ENCODE measurements at places on chromosomes 2 and 18.

- no peak for DNase-seq
Observed at GRCh38 chr18:23887035-23887434, 127.5 kb upstream of the TTC39C start.

- peak; percentile 5 for DNase-seq
Observed at GRCh38 chr2:169363560-169364150, 1.3 kb upstream of the LRP2 start.

DNA sequence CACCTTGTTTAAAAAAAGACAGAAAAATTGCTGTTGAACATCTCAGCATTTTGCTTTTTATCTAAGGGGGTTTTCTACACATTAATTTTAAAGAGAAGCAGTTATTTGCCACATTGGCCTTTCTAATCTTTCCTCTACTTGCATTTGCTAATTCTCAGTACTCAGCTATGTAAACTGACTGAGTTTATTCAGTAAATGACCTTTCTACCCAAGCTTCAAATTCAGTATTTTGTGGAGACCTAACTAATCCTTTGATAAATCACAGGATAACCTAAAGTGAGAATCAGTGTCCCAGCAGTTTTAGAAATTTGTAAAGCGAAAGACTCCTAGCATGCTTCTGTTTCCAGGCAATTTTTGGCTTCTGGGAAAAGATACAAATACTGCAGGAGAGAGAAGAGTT, 288.4 kb downstream of the ASXL3 start:
- no peak for DNase-seq

DNA sequence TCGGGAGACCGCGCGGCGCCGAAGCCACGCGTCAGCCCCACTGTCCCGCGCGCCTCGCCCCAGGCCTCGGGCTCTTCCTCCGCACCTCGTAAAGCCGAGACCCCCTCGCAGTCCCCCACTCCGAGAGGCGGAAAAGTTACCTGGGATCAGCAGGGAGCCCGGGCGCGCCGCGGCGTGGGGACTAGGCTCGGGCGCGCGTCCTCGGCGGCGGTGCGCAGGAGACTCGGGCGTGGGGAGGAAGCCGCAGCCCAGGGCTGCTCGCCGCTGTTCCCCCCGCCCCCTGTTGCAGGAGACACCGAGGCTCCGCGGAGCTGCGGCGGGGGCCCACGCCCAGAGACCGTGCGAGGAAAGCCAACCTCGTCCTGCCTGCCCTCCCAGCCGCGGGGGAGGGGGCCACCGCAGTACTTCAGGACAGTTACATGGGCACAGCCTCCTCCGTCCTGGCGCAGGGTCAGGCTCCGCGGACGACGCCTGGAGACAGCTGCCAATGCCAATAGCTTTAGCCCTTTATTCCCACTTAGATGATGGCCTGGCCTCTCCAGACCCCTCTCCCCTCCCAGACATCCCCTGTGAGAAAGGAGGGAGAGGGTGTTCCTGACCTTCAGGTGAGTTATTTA, at the start of gene EPB41L3:
TSS of gene EPB41L3 (minus strand) at position 225 of the 617 bp plus-strand sequence. CDS start 54,814 bp downstream, outside the sequence.
- DNase-seq, result no peak

DNA sequence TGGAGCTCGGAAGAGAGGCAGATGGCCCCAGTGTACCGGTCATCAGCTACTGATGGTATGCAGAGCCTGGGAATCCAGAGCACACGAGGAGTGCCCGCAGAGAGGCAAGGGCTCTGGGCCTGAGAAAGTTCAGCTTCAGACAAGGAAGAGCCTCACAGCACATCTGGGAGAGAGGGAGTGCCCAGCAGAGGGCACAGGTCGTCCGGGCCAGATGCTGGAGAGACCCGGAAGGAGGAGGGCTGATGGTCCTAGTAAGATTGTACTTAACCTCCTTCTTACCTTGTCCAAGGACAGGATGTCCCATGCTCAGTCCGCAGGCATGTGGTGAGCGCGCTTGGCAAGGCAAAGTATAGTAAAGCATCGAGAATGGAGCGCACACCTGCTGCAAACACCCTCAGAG, 24.4 kb upstream of the CHMP1B start:
- no peak for DNase-seq

DNA sequence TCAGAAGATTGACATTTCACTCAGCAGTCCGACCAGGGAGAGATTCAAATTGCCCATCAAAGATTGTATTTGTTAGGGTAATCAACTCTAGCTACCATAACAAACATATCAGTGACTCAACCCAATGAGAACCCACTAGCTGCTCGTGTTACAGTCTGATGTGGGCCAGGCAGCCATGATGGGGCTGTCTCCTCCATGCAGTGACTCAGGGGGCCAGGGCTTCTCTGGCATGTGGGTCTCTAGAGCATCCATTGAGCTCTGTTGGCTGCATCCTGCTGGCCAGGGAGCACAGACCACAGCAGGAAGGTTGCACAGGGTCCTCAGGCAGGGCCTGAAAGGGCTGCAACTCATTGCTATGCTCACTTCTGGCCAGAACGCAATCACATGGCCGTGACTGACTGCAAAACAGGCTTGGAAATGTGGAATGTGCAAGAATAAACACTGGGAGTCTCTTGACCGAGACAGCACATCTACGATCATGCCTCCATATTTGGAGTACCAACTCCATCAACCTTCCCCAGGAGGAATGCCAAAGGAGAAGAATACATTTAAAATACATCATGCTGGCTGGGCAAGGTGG, 216.8 kb downstream of the EIPR1 start:
- no peak for DNase-seq

GRCh38 chr2:47019532-47019931, 103.9 kb upstream of the MCFD2 start:
- no peak for DNase-seq

- no peak for DNase-seq
Observed at GRCh38 chr2:226658555-226658954, 141.1 kb downstream of the IRS1 start.

DNA sequence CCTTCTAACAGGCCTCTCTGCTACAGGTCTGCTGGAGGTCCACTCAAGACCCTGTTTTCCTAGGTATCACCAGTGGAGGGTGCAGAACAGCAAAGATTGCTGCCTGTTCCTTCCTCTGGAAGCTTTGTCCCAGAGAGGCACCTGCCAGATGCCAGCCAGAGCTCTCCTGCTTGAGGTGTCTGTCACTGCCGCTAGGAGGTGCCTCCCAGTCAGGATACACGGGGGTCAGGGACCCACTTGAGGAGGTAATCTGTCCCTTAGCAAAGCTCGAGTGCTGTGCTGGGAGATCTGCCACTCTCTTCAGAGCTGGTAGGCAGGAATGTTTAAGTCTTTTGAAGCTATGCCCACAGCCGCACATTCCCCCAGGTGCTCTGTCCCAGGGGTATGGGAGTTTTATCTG, 140.6 kb downstream of the BAZ2B start:
- DNase-seq, result no peak

- DNase-seq, result no peak
Observed at GRCh38 chr2:229096409-229097066, 174.5 kb downstream of the PID1 start.

GRCh38 chr2:112156152-112156986, 18.2 kb downstream of the FBLN7 start:
- no peak for DNase-seq

GRCh38 chr2:215748446-215748845, 264.9 kb downstream of the MREG start:
- DNase-seq, result no peak

- DNase-seq, result no peak
Observed at GRCh38 chr18:75170022-75170789, 38.7 kb downstream of the PTGR3 start.

DNA sequence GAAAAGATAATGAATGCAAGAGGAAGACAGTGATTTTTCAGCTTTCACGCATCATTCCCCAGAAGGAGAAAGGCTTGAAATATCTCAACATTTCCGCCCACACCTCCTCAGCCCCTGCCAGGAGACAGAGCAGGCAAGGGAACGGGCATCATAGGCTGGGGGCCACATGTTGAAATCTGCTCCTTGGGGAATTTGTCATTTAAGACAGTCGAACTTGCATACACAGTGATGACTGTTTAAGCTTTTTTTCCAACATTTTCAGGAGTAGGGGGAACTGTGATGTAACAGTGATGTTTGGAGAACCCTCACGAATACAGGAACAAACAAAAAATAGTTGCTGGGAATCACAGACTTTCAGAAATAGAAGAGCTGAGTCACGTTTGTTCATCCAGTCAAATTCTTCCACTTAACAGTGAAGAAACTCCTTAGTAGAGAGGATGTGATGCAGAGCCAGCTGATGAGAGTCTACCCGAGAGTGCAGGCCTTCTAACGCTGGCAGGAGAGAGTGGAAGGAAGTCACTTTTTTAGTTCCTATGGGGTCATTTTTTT, 266.8 kb downstream of the ALPK2 start:
- DNase-seq, result no peak

GRCh38 chr18:41121116-41121826, 833.8 kb upstream of the PIK3C3 start:
- no peak for DNase-seq

DNA sequence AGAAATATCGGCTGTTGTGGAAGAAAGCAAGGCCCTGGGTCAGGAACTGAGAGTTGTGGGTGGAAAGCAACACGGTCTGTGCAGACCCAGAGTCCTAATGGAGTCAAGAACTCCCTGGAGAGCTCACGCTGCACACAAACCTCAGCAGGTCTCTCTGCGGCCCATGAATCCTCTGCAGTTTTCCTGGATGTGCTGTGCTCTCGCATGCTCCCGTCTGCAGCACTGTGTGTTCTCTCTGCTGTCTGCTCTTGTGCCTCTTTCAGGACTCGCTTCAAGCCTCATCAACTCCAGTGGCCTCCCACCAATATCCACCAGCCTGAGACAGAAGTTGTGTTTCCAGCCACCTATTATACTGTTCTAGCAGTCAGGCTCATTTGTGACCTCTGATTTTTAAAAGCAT, 24.3 kb downstream of the RNU4ATAC start:
- no peak for DNase-seq

GRCh38 chr18:8980496-8980895, 122.0 kb upstream of the NDUFV2 start:
- no peak for DNase-seq

- DNase-seq, result no peak
Observed at GRCh38 chr2:85810371-85811179, 56.8 kb downstream of the ATOH8 start.

DNA sequence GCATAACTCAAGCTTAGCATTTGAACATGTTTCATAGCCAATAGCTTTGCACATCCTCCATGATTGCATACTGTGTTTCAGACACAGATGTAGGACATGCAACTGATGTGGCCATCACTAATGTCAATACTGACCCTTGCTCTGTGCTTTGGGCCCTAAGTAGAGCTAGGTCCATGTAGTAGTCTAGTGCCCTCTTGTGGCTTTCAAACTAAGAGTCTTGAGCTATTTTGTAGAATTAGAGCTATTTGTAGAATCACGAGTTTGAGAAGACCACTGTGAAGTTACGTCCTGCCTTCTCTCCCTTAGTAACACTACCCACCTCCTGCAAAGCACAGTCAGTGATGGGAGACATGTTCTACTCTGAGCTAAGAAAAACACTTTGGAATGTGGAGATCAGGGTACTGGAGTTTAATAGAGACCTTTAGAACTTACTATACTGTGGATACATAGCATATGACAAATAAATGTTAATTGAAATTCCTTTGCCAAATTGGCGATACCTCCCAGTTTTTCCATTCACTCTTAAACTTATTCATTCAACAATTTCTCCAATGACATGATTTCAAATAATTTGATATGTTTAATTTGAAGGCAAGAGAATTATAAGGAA, 306.5 kb upstream of the TNP1 start:
- no peak for DNase-seq

- no peak for DNase-seq
Observed at GRCh38 chr2:174614261-174614660, 16.7 kb upstream of the WIPF1 start.

- no peak for DNase-seq
Observed at GRCh38 chr2:234406085-234406484, 90.8 kb downstream of the ARL4C start.

DNA sequence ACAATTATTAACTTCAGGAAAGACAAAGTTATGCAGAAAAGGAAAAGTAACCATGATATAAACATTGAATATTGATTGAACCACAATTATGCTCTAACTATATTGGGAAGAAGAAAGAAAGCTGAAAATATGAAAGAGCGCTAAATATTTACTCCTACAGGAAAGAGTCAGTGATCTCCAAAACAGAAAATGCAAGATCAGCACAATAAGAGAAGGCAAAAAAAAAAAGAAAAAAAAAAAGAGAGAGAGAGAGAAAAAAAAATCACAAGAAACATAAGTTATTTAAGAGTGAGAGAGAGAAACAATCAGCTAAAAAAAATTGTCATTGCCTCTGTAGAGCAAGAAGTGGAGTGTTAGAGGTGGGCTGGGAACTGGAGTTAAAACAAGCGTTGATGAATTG, 28.9 kb upstream of the ELAC1 start:
- DNase-seq, result no peak

GRCh38 chr18:22088996-22089640, 80.3 kb upstream of the GATA6 start:
- no peak for DNase-seq

DNA sequence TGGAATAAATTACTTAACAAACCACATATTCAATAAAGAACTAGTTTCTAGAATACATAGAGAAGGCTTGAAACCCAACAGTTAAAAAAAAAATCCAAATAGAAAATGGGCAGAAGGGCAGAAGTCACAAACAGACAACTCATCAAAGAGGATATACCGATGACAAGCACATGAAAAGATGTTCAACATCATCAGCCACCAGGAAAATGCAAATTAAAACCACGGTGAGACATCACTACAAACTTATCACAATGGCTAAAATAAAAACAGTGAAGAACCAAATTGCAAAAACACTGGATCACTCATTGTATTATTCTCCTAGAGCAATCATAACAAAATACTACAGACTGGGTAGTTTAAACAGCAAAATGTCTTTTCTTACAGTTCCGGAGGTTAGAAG, 14.5 kb downstream of the SESTD1 start:
- DNase-seq, result no peak

GRCh38 chr2:139217641-139218040, 437.5 kb upstream of the NXPH2 start:
- no peak for DNase-seq

DNA sequence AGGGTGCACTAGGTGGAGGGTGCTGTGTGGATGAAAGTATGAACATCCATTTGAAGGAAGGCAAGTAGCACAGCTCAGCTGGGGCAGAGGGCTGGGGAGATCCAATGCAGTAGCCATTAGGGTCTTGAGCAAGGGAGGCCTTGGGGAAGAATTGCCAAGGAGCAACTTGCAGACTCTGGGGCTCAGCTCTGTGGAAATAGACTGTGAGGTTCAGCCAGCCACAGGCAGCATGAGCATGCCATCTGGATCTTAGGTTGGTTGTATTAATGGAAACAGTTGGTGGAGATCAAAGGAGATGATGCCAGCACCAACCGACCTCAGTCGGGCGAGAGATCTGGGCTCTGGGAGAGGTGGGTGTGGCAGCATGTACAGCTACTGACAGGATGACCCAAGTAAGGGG, 5.6 kb downstream of the ZAP70 start:
- no peak for DNase-seq

- no peak for DNase-seq
Observed at GRCh38 chr2:128467321-128467969, 148.8 kb upstream of the HS6ST1 start.

- DNase-seq, result no peak
Observed at GRCh38 chr2:27502142-27502541, 5.5 kb downstream of the GCKR start.

- no peak for DNase-seq
Observed at GRCh38 chr18:80175451-80176204, 66.6 kb downstream of the ADNP2 start.

- DNase-seq, result no peak
Observed at GRCh38 chr2:46951290-46952064, 35.9 kb upstream of the MCFD2 start.

GRCh38 chr2:165601065-165601830, 131.8 kb downstream of the CSRNP3 start:
- no peak for DNase-seq

- DNase-seq, result peak; percentile 60
Observed at GRCh38 chr18:46917108-46917802, at the start of the genes KATNAL2 and PIAS2. KATNAL2 (plus strand) TSS chr18:46917602; CDS start chr18:46946873, 29,271 bp downstream. PIAS2 (minus strand) TSS chr18:46917507; CDS start chr18:46917345, 162 bp downstream.

GRCh38 chr2:159042115-159042850, 73.8 kb downstream of the TANC1 start:
- DNase-seq, result no peak

All from memory B cell (primary cell).